ENCODE measurements at places on chromosomes 7 and 10.

DNA sequence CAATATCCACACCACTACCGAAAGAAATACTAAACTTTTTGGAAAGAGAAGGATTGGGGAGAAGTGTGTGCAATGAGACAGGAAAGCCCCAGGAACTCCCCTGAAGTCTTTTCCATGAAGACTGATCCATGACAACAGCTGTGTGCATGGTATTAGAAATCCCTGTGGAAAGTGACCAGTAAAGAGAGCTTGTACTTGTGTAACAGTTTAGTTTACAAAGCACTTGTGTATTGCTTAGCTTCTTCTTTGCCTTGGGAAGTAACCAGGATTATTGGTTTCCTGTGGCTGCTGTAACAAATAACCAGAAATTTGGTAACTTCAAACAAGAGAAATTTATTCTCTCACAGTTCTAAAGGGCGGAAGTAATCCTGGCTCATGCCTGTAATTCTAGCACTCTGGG lies 18.8 kb downstream of the TFAM start:
- DNase-seq, result no peak

- DNase-seq, result no peak
These were observed 328.2 kb upstream of the LRRN3 start for GRCh38 chr7:110762546-110763225.

DNA sequence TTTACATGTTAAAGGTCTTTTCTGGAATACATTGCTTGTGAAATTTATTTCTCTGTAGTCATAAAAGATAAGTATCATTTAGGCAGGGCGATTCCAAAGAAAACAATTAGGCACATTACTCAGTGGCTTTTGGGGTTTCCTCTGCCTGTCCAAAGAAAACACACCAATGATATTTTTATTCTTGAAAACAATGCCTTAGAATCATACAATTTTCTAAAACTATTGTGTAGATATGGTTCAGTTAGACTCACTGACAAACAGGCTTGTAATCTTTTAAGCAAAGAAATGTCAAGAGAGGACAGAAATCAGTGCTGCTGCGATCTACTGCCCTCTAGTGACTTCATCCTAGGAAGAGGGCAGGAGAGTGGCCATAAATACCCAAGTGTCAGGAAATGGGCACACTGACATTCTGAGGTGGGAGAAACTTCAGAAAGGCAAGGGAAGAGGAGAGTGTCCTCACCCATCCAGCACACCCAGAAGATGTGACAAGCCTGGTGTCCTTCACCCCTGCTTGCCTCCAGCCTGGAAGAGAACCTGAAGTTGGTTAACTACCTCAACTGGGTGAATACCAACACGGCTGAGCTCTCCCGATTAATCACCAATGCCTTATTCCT lies 120.5 kb downstream of the GALNT11 start:
- peak; percentile 31 for DNase-seq

GRCh38 chr10:21171936-21172541 lies 274.9 kb upstream of the NEBL start:
- DNase-seq, result no peak

GRCh38 chr7:106723398-106723797 lies 62.4 kb upstream of the CCDC71L start:
- DNase-seq, result no peak

DNA sequence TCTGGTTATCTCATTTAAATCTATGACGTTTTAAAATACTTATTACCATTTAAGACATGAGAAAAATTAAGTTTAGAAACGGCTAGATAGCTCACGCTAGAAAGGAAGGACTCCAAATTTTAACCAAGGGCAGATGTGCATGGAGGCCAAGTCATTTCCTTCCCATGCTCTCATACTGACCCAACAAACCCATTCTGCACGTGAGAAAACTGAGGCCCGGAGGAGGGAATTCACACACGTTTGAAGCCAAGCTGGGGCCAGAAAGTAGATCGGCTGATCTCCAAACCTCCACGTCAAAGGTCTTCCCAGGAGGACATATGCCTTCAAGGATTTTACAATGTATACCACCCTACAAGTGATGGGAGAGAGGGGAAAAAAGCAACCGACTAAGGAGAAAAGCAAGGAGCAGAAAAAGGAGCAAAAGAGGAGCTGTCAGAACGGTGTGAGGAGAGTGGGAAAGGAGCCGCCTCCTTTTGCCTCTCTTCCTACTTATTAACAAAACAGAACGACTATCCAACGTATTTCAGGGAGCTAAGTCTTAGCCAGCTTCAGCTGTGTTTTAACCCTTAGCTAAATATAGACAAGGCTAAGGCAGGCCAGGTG lies 645 bp upstream of the SIRT1 start:
- DNase-seq, result no peak

DNA sequence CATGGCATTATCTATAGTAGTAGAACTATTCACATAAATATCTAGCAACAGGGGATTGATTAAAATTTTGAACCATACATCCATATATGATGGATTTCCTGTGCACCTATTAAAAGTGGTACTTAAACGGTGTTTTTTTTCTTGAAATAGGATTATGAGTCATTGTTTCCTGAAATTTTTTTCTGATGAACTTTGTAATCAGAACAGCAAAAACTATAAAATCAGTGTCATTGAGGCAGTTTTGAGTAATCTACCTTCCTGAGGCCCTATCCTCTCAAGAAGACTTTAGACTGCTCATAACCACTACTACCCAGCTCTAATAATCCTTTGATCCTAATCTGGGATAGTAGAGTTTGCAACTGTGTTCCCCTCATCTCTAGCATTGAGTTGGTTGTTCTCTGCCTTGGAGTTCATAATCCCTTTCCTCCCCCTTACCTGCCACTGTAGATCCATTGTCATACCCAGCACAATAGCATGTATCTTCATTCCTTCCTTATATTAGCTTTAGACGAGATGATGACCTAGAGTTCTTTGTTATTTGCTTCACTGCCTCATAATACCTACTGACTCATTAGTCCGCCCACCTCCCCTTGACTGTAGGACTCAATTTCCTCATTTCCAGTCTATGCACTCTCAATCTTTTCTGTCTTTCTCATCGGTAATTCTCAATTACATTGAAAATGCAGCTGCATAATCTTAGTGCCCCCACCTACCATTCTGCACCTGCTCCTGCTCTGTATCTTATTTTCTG lies 133.4 kb downstream of the LRRC4 start:
- DNase-seq, result no peak

GRCh38 chr7:121211253-121211652 lies 117.5 kb upstream of the WNT16 start:
- DNase-seq, result no peak

DNA sequence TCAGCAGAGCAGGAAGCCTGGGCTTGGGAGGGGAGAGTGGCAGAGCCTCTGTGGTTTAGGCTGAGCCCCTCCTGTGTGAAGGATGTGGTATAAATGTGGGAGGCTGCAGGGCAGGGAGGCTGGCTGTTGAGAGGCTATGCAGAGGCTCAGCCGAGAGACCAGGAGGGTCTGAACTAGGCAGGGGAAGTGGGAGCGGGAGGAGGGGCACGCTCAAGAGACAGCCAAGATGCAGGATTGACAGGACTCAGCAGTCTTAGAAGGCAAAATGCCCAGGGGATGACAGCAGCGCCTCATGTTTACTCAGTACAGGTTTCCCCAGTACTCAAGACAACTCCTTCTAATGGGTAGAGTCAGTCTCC lies 24.3 kb downstream of the BTBD16 start:
- DNase-seq, result no peak
